ENCODE measurements at places on chromosomes 3 and 15.

DNA sequence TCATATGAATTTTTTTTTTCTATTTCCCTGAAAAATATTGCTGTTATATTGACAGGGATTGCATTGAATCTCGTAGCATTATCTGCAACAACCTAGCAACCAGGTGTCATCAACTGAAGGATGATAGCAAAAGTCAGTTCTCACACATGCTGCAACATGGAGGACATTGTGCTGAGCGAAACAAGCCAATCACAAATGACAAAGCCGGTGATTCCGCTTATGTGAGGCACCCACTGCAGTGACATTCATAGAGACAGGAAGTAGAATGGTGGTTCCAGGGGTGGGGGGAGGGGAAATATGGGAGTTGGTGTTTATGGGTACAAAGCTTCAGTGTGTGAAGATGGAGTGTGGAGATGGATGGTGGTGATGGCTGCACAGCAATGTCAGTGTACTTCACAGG lies 7.6 kb downstream of the NIPA1 start:
- no peak for DNase-seq

GRCh38 chr3:57981483-57982087 lies 26.6 kb upstream of the FLNB start:
- DNase-seq, result no peak

- no peak for DNase-seq
Measured at GRCh38 chr3:184166671-184167070, 8.0 kb upstream of the AP2M1 start.

DNA sequence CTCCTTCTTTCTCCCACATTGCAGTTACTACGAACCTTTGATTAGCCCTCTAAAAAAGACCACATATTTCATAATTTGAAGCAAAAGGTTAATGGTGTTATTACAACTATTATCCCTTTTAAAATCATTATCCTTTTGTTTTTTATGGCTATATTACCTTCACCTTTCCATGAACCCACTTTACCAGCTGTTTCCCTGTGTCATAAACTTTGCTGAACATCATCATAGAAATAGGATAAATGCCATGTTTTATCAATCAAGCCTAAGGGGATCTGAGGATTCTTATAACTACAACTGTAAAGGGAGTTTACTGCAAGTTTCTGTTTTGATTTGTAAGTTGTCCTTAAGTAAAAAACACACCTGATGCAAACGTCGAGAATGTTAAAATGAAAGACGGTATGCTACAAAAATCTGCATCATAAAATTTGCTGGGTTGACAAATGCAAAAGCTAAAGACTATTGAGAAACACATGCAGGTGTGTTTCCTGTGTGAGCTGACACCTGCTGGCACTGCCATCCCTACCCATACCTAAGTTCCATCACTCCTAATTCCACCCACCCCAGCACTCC lies 39.1 kb upstream of the ARRDC4 start:
- DNase-seq, result no peak

GRCh38 chr3:162332344-162332743 lies 835.7 kb downstream of the OTOL1 start:
- no peak for DNase-seq

- DNase-seq, result no peak
Measured at GRCh38 chr3:174089592-174089991, 692.0 kb downstream of the NLGN1 start.

DNA sequence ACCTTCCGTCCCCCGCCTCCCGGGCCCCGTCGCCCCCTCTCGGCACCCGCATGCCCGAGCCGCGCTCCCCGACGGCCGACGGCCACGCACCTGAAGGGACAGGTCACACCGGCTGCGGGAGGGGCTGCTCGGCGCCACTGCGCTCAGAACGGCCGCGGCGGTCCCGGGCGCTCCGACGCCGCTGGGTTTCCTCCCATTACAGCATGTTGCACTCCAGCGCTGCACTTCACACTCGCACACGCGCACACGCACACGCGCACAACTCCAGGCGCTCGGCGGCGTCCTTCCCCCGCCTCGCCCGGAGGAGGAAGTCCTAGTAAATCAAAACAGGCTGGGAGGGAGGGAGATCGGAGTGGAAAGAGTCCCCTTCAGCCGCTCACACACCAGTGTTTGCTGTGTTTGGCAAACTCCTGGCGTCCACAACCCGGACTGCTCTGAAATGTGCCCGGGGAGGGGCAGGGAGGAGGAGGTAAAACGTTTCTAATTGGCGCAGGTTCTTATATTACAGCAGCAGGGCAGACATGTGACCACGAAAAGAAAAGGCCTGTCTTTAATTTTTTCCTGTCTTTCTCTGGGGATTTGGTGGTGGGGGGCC lies 76.7 kb upstream of the VGLL4 start:
- DNase-seq, result peak; percentile 44

GRCh38 chr3:143122608-143123352 lies 3.2 kb downstream of the CHST2 start:
- DNase-seq, result no peak

DNA sequence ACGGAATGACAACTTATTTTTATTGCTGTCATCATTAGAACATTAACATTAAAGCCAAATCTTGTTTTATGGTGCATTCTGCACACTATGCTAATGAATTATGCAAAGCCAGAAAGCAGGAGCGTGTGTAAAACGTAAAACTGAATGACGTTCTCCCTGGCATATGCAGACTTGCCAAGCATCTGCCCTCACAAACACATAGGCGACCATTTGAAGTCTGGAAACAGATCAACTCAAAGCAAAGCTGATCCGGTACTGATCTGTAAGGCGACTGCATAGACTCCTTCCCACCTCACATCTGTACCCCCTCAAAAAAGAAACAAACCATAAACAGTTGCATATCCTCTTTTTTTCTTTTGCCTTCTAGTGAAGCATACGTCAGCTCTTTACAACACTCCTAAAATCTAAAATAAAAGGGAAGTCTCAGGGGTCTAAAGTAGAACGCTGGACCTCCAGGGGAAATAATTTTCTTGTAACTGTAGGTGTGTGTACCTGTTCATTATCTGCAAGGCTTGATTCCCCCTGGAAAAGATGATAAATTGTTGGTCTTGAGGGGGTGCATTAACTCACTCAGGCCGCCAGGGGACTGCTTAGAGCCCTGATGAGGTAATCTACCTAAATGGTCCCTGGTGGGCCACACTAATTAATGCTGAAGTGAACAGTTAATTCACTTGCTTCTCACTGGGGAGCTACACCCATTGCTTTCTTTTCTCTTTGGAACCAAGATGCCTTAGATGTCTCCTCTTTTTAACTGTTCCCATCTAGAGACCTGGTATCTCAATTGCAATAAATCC lies 231.4 kb downstream of the CDIN1 start:
- no peak for DNase-seq

- no peak for DNase-seq
Measured at GRCh38 chr3:180755556-180755955, 76.3 kb upstream of the CCDC39 start.

- no peak for DNase-seq
Measured at GRCh38 chr3:127373441-127374085, 85.7 kb upstream of the PRR20G start.

DNA sequence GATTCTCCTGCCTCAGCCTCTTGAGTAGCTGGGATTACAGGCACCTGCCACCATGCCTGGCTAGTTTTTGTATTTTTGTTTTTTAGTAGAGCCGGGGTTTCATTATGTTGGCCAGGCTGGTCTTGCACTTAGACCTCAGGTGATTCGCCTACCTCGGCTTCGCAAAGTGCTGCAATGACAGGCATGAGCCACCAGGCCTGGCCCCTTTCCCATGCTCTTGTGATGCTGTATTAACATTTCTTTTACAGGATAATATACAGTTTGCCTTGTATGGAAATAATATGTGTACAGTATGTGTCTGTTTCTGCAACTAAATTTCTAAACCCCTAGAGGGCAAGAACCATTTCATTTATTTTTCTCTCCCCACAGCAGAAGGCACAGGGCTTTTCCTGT lies 37.8 kb downstream of the SCG5 start:
- DNase-seq, result no peak

DNA sequence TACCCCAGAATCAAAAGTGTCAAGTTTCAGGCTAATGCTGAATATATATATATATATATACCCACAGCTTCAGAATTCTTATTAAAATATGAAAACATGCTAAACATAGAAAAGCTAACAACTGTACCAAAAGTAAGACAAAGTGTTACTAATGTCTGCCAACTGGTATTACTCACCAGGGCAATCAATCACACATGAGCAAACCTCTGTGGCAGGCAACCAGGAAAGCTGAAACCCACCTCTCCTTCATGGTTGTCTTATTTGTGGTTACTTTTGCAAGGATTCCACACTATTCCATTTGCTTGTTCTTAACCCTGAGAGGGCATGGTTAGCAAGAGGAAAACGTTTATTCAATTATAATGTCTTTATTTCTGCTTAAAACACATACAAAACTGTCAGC lies 512.3 kb upstream of the MDFIC2 start:
- peak; percentile 64 for DNase-seq

GRCh38 chr3:106640353-106640752 lies 736.9 kb upstream of the CCDC54 start:
- DNase-seq, result no peak

DNA sequence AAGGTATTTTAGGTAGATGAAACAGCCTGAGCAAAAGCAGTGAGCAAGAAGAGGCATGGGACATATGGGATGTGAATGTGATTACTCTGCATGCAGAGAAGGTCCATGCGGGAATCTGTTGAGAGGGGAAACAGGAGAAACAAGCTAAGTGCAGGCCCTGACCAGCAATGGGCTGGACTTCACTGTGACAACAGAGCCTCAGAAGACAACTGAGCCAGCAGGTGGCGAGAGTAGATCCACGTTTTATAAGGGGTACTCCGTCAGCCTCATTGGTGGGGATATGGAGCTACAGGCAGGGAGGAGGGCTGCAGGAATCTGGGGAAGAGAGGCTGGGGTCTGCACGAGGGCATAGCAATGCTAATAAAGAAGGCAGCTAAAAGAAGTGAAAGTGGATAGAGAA lies 405.9 kb upstream of the LMCD1 start:
- DNase-seq, result no peak

- no peak for DNase-seq
Measured at GRCh38 chr3:101848326-101848725, 988 bp upstream of the NFKBIZ start.

- DNase-seq, result no peak
Measured at GRCh38 chr3:114428044-114428595, 134.3 kb downstream of the TIGIT start.

- DNase-seq, result no peak
Measured at GRCh38 chr3:38297947-38298711, 16.0 kb downstream of the SLC22A14 start.

DNA sequence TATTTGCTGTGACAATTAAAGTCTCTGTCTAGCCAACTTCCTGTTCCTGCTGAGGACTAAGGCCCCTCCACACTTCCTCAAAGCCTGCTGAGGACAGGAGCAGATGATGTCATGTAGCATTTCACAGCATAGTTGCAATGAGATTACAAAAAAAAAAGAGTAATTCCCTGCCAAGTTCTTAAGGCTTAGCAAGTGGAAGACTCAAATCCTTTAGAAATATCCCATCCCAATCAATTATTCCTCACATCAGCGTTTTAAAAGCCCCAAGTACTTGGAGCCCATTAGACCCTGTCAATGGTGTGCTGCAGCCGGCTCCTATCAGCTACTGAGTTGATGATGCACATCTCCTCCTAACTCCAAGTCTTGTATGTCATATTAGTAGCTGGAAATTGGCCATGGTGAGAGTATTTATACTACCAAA lies 51.7 kb downstream of the TRANK1 start:
- peak; percentile 37 for DNase-seq

DNA sequence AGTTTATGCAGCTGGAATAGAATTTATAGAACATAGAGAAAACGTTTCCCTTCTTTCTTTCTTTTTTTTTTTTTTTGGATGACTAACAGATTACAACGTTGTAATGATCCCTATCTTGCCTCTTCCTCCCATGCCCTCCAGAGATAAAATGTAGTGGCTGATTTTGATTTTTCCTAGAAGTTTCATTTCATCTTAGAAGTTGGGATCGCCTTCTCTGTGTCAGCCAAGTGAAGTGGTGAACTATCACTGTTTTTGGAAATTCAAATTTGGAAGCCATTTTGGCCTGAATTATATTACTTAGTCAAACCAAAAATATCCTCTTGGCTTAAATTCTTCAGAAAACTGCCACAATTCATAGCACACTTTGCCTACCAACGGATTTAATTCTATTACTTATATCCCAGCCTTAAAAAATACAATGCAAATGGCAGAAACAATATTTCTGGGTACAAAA lies 1025.5 kb upstream of the NR2F2 start:
- DNase-seq, result no peak

DNA sequence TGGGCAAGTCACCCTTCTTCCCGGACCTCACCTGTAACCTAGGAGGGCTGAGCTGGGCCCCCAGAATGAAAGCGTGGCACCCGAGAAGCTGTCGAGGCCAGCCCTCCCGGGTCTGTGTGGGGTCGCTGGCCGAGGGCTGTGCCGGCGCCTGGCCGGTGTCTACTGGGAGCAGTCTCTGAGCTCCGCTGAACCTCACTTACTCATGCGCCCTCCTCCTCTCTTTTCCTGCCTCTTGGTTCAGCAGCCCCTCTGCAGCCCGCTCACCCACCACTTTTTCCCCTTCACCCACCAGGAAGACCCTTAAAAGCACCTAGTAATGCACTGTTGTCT lies 419 bp downstream of the HYKK start:
- no peak for DNase-seq

- DNase-seq, result no peak
Measured at GRCh38 chr3:143677430-143677829, 170.8 kb downstream of the SLC9A9 start.

DNA sequence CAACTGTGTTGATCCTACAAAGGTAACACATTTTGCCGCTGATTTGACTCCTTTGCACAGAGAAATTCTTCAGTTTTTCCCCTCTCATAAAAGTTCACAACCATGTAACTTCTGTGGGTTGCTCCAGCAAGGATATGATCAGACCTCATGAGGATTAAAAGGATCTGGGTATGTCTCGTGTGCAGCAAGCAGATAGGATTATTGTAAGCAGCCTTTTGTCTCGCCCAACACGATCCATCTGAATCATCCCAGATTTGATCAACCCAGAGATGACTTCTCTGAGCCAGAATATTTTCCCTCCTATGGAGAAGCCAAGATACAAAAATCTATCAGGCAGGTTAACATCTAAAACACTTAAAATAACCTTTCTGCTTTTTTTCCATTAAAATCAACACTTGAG lies 12.8 kb upstream of the BNIP2 start:
- DNase-seq, result no peak

DNA sequence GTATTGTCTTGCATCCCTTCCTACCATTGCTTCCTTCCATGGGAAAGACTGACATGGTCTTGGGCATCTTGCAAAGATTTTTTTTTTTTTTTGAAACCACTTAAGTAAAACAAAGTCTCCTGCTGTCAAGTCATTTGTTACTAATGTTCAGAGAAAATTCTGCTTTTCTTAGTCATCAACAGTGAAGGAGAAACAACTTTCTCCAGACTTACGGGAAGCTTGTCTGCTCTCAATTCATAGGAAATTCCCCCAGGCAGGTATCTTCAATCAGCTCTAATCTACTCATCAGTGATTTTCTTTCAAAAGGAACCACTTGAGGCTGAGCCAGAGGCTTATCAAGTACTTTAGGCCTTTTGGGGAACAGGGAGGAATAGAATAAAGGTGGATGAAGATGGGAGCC lies 15.9 kb upstream of the DRD3 start:
- no peak for DNase-seq

GRCh38 chr15:66923438-66923881 lies 141.9 kb upstream of the SMAD3 start:
- DNase-seq, result peak; percentile 15
